Prostate gland (tissue), 2 donors: ENCODE measurements at places on chromosomes 6 and 20. TPM values are rescaled to one million over a fixed set of nuclear protein-coding genes. Genes with fewer than 3 reads are reported as not detected.

DNA sequence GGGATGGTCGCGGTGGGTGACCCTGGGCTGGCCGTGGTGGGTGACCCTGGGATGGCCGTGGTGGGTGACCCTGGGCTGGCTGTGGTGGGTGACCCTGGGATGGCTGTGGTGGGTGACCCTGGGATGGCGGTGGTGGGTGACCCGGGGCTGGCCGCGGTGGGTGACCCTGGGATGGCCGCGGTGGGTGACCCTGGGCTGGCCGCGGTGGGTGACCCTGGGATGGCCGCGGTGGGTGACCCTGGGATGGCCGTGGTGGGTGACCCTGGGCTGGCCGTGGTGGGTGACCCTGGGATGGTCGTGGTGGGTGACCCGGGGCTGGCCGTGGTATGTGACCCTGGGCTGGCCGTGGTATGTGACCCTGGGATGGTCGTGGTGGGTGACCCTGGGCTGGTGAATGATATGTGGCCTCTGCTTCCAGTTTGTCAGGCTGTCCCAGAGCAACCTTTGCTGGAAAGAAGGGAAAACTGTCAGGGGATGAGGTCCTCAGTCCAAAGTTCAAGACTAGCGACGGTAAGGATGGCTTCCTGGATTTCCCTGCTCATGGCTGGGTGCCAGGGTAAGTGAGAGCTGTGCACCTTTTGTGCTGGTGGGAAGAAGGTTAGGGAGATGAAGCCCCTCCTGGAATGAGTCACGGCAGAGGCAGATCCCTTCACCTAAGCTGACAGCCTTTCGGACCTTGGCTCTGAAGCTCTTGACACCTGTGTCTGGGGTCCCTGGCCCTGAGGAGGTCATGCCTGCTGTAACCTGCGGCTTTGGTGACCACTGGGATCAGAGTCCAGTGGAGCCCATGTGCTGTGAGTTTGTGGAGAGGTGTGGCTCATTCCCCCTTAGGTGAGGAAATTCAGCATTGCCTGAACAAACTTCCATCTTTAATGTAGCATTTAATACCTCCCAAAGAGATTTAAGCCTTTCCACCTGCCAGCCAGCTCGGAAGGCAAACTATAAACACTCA, 19.1 kb upstream of the PCMTD2 start:
- no peaks in the 10 kb centered on the region for H3K27me3 ChIP-seq
- H3K4me1 ChIP-seq, result no peaks in the 10 kb centered on the region
- no peak overlapping the region for H3K27ac ChIP-seq

DNA sequence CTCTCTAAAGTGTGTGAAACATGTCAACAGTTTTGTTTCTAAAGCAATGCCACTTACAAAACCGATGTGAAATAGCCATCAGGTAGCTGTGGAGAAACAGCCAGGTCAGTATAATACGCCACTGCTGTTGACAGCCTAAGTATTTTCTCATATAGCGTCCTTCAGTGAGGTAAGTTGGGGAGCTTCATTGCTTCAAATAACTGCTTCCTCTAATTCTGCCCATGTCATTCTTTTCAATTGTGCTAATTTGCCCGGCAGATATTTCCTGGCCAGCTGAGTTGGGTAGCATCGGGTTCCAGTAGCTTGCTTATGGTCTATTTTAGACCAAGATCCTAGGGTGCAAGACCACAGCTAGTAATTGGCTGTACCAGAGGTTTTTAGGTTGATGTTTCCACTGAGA, 2.1 kb upstream of the ARMC2 start:
- H3K4me1 ChIP-seq, result no peaks in the 10 kb centered on the region
- H3K27ac ChIP-seq, result no peak overlapping the region
- no peaks in the 10 kb centered on the region for H3K36me3 ChIP-seq
- no peak for DNase-seq

GRCh38 chr6:101401792-101402621, 8.5 kb downstream of the GRIK2 start:
- no peak overlapping the region for H3K4me3 ChIP-seq
- no peaks in the 10 kb centered on the region for H3K27me3 ChIP-seq

GRCh38 chr6:32796848-32797776, 19.7 kb downstream of the HLA-DOB start:
- H3K27me3 ChIP-seq, result no peaks in the 10 kb centered on the region

DNA sequence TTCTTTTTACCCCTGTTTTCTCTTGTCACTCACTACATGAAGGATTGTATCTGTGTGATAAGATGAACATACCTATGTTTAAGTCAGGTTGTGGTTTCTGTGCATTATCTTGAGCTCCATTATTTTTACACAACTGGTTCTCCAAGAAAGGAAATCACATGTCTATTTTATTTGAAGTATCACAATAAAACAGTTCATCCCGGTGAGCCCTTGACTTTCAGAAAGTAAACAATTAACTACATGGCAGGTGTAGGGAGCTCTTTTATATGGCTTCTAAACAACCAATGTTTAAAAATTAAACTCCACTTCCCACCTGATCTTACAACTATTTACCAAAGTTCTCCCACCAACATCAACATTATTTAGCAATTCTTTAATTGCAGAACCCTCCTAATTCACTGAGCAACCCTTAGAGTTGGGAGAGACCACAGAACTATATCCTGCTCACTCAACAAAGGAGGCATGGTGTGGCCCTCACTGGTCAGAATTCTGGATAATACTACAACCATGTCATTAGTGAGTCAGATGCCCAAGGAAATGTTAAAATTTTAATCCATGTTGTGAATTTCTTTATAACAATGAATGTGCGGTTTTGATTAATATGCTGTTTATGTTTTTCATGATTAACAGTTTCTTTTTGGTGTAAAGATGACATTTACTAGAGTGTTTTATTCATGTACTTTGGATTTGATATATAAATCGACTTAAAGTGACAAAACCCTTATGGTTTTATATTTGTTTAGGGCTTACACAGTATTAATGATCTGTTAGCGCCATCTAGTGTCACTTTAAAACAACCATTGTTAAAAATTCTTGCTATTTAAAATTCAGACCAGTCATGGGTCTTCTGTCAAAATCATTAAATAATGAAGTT, 50.0 kb upstream of the SCGN start:
- H3K36me3 ChIP-seq, result no peaks in the 10 kb centered on the region
- H3K4me3 ChIP-seq, result no peak overlapping the region

- DNase-seq, result no peak
- no peaks in the 10 kb centered on the region for H3K27me3 ChIP-seq
- H3K4me3 ChIP-seq, result no peak overlapping the region
- no peaks in the 10 kb centered on the region for H3K4me1 ChIP-seq
- H3K36me3 ChIP-seq, result no peaks in the 10 kb centered on the region
Measured at GRCh38 chr20:17339000-17339399, 112.2 kb downstream of the PCSK2 start.

GRCh38 chr20:16346956-16347355, 226.3 kb downstream of the KIF16B start:
- H3K4me3 ChIP-seq, result no peak overlapping the region
- DNase-seq, result no peak
- H3K27ac ChIP-seq, result no peak overlapping the region
- no peaks in the 10 kb centered on the region for H3K36me3 ChIP-seq
- no peaks in the 10 kb centered on the region for H3K27me3 ChIP-seq
- no peaks in the 10 kb centered on the region for H3K4me1 ChIP-seq

GRCh38 chr6:20279051-20279450, 66.8 kb upstream of the MBOAT1 start:
- H3K36me3 ChIP-seq, result no peaks in the 10 kb centered on the region
- no peak for DNase-seq
- no peaks in the 10 kb centered on the region for H3K4me1 ChIP-seq
- H3K27me3 ChIP-seq, result no peaks in the 10 kb centered on the region

DNA sequence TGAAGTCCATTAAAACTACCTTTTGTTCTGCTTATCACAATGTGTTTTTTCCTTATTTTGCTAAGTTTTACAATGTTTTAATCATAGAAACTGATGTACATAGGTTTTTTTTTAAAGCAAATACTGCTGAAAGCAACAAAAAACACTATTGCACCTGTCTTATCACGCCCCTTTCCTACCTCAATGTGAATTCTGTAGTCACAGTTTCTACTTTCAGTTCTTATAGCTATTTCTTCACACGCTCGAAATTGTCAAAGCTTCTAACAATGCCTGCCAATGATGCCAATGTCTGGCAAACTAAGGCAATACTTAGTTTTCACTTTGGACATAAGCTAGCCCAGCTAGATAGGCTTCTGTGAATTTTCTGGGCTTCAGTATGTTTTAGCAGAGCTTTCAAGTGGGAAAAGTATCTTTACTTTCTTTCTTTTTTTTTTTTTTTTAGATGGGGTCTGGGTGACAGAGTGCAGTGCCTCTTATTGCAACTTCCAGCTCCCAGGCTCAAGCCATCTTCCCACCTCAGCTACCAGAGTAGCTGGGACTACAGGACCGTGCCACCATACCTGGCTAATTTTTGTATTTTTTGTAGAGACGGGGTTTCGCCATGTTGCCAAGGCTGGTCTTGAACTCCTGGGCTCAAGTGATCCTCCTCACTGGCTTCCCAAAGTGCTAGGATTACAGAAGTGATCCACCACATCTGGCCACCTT, 85.5 kb upstream of the HTR1B start:
- no peak overlapping the region for H3K27ac ChIP-seq
- H3K4me1 ChIP-seq, result no peaks in the 10 kb centered on the region
- H3K4me3 ChIP-seq, result no peak overlapping the region
- no peaks in the 10 kb centered on the region for H3K27me3 ChIP-seq

GRCh38 chr6:90401933-90402830, 105.5 kb upstream of the BACH2 start:
- H3K4me3 ChIP-seq, result no peak overlapping the region
- H3K27me3 ChIP-seq, result no peaks in the 10 kb centered on the region
- no peak for DNase-seq

DNA sequence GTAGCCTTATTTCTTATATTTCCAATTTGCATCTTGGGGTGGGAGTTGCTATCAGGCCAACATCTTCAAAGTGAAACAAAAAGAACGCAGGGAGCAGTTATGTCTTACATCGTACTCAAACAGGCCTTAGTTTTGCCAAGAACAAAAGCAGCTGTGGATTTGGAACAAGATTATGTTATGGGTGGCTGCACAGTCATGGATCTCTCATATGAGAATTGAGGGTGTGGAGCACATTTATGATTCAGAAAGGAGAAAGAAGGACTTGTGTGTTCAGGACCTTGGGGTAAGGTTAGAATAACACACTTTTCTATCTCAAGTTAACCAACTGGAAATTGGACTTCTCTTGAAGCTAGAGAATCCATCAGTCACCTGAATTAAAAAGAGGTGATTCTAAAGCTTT, 259.9 kb downstream of the FOXA2 start:
- H3K4me1 ChIP-seq, result no peaks in the 10 kb centered on the region
- no peak for DNase-seq
- no peak overlapping the region for H3K4me3 ChIP-seq
- no peaks in the 10 kb centered on the region for H3K27me3 ChIP-seq
- no peaks in the 10 kb centered on the region for H3K36me3 ChIP-seq

- H3K27ac ChIP-seq, result no peak overlapping the region
- DNase-seq, result no peak
- H3K36me3 ChIP-seq, result no peaks in the 10 kb centered on the region
- H3K27me3 ChIP-seq, result no peaks in the 10 kb centered on the region
- no peaks in the 10 kb centered on the region for H3K4me1 ChIP-seq
- no peak overlapping the region for H3K4me3 ChIP-seq
Measured at GRCh38 chr6:139156102-139156501, 21.2 kb downstream of the HECA start.

- H3K27me3 ChIP-seq, result no peaks in the 10 kb centered on the region
- DNase-seq, result no peak
- H3K27ac ChIP-seq, result no peak overlapping the region
Measured at GRCh38 chr6:143603455-143603854, 74.3 kb upstream of the PHACTR2 start.

- H3K27me3 ChIP-seq, result no peaks in the 10 kb centered on the region
- no peaks in the 10 kb centered on the region for H3K36me3 ChIP-seq
- H3K4me1 ChIP-seq, result no peaks in the 10 kb centered on the region
Measured at GRCh38 chr6:24551139-24551538, 56.4 kb downstream of the ALDH5A1 start.

DNA sequence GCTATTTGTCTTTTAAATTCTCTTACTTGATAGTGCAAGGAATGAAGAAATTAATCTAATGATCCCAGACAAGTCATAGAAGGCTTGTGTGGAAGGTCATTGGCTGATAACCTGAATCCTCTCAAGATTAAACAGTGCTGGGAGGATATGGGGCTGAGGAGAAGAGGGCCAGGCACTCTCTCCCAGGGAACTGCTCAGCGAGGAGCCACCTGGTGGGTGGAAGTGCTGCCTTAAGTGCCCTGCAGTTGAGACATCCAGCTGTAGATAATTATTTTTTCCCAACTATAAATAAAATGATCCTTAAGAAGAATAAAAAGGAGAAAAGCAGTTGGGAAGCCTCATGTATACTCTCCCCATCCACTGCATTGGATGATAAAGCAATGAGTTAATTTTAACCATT, 47.9 kb downstream of the BTBD3 start:
- no peak overlapping the region for H3K27ac ChIP-seq
- H3K4me3 ChIP-seq, result no peak overlapping the region
- no peaks in the 10 kb centered on the region for H3K36me3 ChIP-seq
- no peaks in the 10 kb centered on the region for H3K4me1 ChIP-seq
- no peak for DNase-seq

- H3K4me1 ChIP-seq, result no peaks in the 10 kb centered on the region
- DNase-seq, result no peak
- H3K4me3 ChIP-seq, result no peak overlapping the region
- no peaks in the 10 kb centered on the region for H3K36me3 ChIP-seq
Measured at GRCh38 chr20:16069389-16070010, 503.7 kb downstream of the KIF16B start.

DNA sequence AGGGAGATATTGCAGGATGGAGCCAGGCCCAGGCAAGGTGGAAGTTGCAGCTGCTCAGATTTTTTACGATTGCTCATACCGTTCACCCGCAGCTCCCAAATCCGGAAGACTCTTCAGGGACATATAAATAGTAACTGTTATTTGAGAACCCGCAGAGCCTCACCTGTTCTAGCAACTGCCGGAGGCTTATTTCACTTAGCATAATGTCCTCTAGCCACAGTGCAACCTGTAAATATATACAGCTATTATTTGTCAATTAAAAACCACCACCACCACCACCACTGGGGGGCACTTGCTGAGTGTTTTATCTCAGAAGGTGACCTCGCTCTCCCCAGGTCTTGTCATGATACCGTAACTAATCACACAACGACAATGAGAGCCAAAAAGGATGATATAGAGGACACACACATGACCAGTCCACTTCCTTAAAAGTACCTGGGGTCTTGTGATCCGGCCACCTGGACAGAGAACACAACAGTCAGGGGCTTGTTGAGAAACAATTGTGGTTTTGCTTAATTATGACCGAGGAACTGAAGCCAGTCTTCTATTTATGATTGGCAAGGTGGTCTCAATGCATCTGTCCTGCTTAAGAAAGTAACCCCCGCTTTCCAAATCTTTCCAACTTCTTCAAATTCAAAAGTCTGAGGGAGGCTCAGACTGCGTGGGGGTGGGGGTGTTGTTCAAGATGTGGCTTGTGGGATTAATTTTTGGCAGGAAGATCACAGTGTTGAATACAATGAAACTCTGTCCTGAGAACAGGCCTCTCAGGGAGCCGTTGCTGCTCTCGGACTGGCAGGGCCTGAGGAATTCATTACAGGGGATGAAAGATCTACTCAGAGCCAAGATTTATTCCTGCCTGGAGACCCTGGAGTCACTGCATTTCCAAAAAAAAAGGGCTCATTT, 107.7 kb upstream of the PRND start:
- DNase-seq, result no peak
- no peaks in the 10 kb centered on the region for H3K4me1 ChIP-seq

The FARS2 gene
- 19.5 TPM for total RNA-seq

The CALHM4 gene
- not detected for total RNA-seq
